ENCODE measurements at places on chromosomes 6 and 20. TPM values are rescaled to one million over a fixed set of nuclear protein-coding genes. Genes with fewer than 3 reads are reported as not detected.

Gene DAAM2
- total RNA-seq: 1.1 TPM

Gene GSTA2
- not detected for total RNA-seq

Gene STK38
- total RNA-seq: 19.0 TPM

Gene SLC32A1
- not detected for total RNA-seq

Gene NHSL1
- total RNA-seq: 19.1 TPM

Gene CTAGE9
- not detected for total RNA-seq

Gene TRAPPC3L
- total RNA-seq: not detected

Gene PI3
- not detected for total RNA-seq

Gene FAM83C
- not detected for total RNA-seq

Gene LIN28B
- total RNA-seq: not detected

Gene TMC2
- total RNA-seq: under 0.01 TPM

Gene MRPL18
- 88.4 TPM for total RNA-seq

Gene GRM1
- total RNA-seq: under 0.01 TPM
